ENCODE measurements at places on chromosomes 2 and 18. TPM values are rescaled to one million over a fixed set of nuclear protein-coding genes. Genes with fewer than 3 reads are reported as not detected.
A peak's percentile ranks its signal among the peaks of the same experiment; 100 is the strongest.

CRYGC gene
- total RNA-seq, result not detected

MC2R gene
- total RNA-seq, result not detected

PCARE gene
- not detected for total RNA-seq

COPS7B gene
- 48.8 TPM for total RNA-seq

ERFE gene
- total RNA-seq, result not detected

NT5C1B gene
- not detected for total RNA-seq

FEV gene
- total RNA-seq, result not detected

REEP1 gene
- total RNA-seq, result not detected

CRYGD gene
- 0.69 TPM for total RNA-seq

UGT1A5 gene
- total RNA-seq, result not detected

GPR45 gene
- not detected for total RNA-seq

GRCh38 chr2:41879235-41879916, 168.4 kb upstream of the PKDCC start:
- no peak overlapping the region for H3K27ac ChIP-seq
- H3K36me3 ChIP-seq, result no peaks in the 10 kb centered on the region
- DNase-seq, result no peak

DNA sequence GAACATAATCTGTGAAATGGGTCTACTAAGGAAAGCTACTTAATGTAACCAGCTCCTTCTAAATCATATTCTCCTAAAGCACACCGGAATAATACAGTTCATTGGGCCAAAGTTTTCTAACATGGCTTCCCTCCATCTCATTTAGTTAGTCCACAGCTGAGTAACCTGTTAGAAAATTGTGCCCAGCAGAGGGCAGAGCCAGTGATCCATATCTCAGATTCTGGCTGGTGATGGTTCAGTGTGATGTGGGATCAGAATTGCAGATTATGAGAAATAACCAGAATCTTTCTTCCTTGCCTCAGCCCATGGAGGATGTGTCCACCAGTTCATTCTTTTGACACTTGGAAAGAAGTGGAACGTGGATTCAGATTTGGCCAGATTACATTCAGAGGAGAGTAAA, 9.4 kb upstream of the CTLA4 start:
- H3K36me3 ChIP-seq, result no peaks in the 10 kb centered on the region
- DNase-seq, result no peak
- peaks cover 91% of the 10 kb centered on the region for H3K4me1 ChIP-seq

GRCh38 chr18:72738136-72738535, 129.7 kb downstream of the NETO1 start:
- no peaks in the 10 kb centered on the region for H3K27me3 ChIP-seq
- no peaks in the 10 kb centered on the region for H3K36me3 ChIP-seq
- no peak overlapping the region for H3K4me3 ChIP-seq
- no peaks in the 10 kb centered on the region for H3K4me1 ChIP-seq

GRCh38 chr2:28533044-28533680, 37.3 kb downstream of the PLB1 start:
- H3K27ac ChIP-seq, result no peak overlapping the region
- DNase-seq, result no peak
- peak overlapping the region; percentile 21 for H3K4me3 ChIP-seq
- H3K27me3 ChIP-seq, result no peaks in the 10 kb centered on the region

DNA sequence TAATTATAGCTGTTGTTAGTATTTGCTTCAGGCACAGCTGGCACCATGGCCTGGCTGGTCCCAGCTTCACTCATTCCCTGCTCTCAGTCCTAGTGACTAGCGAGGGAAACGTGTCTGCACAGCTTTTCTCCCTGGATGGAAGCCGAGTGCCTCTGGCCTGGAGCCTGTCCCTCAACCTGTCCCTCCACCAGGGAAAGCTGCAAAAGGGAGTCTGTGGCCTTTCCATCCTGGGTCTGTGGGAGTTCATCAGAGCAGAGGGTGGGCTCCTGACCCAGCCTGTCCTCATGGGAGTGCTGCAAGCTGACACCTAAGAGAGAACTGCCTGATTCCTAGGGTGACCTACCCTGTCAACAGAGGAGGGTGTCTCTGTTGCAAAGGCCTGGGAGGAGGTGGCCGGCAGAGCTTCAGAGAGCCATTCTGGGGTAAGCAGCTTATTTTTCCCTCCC, 118.3 kb downstream of the CAPN13 start:
- H3K27me3 ChIP-seq, result no peaks in the 10 kb centered on the region
- no peak overlapping the region for H3K4me3 ChIP-seq
- H3K27ac ChIP-seq, result no peak overlapping the region
- no peak for DNase-seq
- H3K4me1 ChIP-seq, result no peaks in the 10 kb centered on the region

DNA sequence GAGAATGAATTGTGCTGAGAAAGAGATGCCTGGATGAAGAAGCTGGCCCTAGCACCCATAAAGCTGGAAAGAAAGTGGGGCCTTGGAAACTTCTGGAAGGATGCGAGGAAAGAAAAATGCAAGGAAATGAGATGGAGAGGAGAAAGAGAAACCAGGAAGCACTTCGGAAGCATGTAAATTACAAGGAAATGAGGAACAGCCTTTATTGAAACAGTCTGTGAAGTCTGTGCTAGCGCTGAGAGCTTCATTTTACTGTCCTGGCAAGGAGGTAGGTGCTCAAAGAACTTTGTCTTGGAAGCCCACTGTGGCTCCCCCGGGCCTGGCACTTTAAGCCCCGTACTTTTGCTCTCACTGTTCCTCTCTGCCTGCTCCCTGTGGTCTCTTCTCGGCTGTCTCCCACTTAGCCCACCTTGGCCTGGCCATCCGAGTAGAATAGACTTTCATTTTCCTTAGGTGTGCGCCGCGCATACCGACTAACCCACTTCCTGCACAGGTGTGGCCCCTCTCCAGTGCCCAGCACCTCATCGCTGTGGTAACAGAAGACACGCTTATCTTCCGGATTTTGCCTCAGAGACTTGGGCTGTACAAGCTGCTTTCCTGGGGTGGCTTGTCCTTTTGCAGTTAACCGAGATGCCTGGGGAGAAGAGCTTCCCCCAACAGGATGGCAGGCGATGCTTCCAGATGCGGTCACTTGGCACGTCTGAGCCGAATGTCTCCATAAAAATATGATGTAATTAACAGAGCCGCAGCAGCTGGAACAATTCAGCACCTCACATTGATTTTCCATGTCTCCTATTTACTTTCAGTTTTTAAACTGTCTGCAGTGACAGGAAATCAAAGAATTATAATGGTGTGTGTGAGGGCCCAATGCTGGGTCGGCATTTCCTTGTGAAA, 199.6 kb downstream of the HRH4 start:
- peak; percentile 71 for DNase-seq
- H3K4me3 ChIP-seq, result peak overlapping the region; percentile 47
- H3K27me3 ChIP-seq, result peaks cover 8% of the 10 kb centered on the region
- H3K36me3 ChIP-seq, result no peaks in the 10 kb centered on the region
- H3K4me1 ChIP-seq, result no peaks in the 10 kb centered on the region

GRCh38 chr2:80016171-80016570, 288.4 kb downstream of the LRRTM1 start:
- H3K27me3 ChIP-seq, result no peaks in the 10 kb centered on the region
- H3K36me3 ChIP-seq, result no peaks in the 10 kb centered on the region
- H3K27ac ChIP-seq, result no peak overlapping the region
- no peak overlapping the region for H3K4me3 ChIP-seq
- H3K4me1 ChIP-seq, result no peaks in the 10 kb centered on the region

GRCh38 chr2:63700271-63700670, 111.5 kb downstream of the MDH1 start:
- H3K27ac ChIP-seq, result no peak overlapping the region
- no peak for DNase-seq
- H3K36me3 ChIP-seq, result no peaks in the 10 kb centered on the region
- no peaks in the 10 kb centered on the region for H3K4me1 ChIP-seq
- H3K27me3 ChIP-seq, result no peaks in the 10 kb centered on the region

- H3K36me3 ChIP-seq, result no peaks in the 10 kb centered on the region
- DNase-seq, result no peak
- no peak overlapping the region for H3K4me3 ChIP-seq
- H3K4me1 ChIP-seq, result no peaks in the 10 kb centered on the region
Measured at GRCh38 chr18:2236232-2236631, 335.1 kb downstream of the METTL4 start.

DNA sequence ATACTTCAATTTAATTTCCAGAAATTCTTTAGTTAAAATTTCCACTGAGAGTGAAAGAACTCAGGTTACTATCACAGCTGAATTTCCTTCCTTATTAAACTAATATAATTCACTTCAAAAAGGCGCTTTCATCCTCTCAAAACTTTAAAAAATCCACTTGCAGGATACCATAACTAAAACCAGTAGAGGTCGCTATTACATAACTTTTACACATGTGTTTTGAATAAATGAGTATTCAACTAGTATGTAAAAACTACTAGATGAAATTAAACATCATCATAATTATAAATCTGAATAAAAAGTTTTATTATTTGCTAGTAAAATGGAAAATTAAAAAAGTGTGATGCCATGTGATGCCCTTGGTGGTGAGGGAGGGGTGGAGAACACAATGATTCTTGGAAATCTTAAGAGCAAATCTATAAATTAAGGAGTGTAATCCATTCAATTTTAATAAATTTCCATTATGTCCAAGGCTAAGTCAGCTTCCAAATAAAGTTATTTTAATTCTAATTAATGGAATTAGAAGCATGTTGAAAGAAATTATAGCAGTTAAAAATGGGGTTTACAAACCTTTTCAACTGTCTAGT, 61.4 kb downstream of the SOS1 start:
- peaks cover 18% of the 10 kb centered on the region for H3K36me3 ChIP-seq
- no peaks in the 10 kb centered on the region for H3K4me1 ChIP-seq
- H3K4me3 ChIP-seq, result no peak overlapping the region
- H3K27me3 ChIP-seq, result no peaks in the 10 kb centered on the region
- no peak overlapping the region for H3K27ac ChIP-seq
